ENCODE measurements at places on chromosomes 2 and 18. TPM values are rescaled to one million over a fixed set of nuclear protein-coding genes. Genes with fewer than 3 reads are reported as not detected.

Gene ZAP70
- 5.0 TPM for polyA plus RNA-seq

Gene CGREF1
- polyA plus RNA-seq: 3.4 TPM

Gene COL6A3
- 4.3 TPM for polyA plus RNA-seq

Gene IL18RAP
- 1.2 TPM for polyA plus RNA-seq

Gene SLC14A1
- 0.44 TPM for polyA plus RNA-seq

Gene RAPGEF4
- 3.1 TPM for polyA plus RNA-seq

Gene SPHKAP
- not detected for polyA plus RNA-seq

Gene LIMS2
- 58.4 TPM for polyA plus RNA-seq

Measured in esophagus (tissue), 2 donors.